ENCODE measurements at places on chromosomes 7 and 10. TPM values are rescaled to one million over a fixed set of nuclear protein-coding genes. Genes with fewer than 3 reads are reported as not detected.

The MUC3A gene
- total RNA-seq: 2.1 TPM

The OR2A12 gene
- 0.06 TPM for total RNA-seq

The FBXO24 gene
- total RNA-seq: 74.5 TPM

DNA sequence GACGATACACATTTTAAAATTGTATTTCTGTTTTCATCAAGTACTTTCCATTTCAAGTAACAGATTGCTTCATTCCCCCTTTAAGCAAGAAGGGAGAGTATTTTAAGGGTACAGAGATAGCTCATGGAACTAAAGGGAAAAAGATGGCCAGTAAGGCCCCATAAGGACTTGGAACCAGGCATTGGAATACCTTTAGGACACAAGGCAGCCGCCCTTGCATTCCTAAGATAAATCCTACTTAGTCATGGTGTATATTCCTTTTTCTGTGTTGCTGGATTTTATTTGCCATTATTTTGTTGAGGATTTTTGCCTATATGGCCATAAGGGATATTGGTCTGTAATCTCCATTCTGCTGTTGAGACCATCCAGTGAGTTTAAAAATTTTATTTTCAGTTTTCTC lies 49.2 kb downstream of the BTRC start:
- H3K27me3 ChIP-seq: no peaks in the 10 kb centered on the region
- no peaks in the 10 kb centered on the region for H3K36me3 ChIP-seq

DNA sequence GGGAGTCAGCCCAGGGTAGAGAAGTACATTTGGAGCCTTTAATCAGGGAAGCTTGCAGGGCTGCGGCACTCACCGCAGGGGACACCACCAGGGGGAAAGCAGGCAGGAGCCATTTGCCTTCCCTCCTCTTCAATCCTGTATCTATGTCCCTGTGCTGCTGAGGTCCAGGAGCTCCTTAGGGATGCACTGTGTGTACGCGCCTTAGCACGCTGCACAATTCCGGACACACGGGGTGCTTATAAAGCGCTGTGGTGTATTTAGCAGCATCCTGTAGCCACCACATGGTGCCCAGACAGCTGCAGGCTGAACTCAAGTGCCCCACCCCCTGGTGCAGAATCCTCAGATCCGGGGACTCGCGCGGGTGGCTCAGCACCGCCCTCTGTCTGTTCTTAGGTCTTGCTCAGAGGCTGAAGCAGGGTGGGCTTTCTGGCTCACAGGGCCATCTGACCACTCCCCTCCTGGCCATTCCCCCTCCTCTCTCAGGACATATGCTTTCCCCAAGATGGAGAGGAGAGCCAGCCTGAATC lies 421.4 kb downstream of the SDK1 start:
- no peaks in the 10 kb centered on the region for H3K27me3 ChIP-seq
- no peak overlapping the region for H3K27ac ChIP-seq
- peaks cover 16% of the 10 kb centered on the region for H3K4me1 ChIP-seq
- H3K36me3 ChIP-seq: no peaks in the 10 kb centered on the region
- no peak overlapping the region for H3K4me3 ChIP-seq

- H3K4me1 ChIP-seq: no peaks in the 10 kb centered on the region
- no peaks in the 10 kb centered on the region for H3K36me3 ChIP-seq
- H3K27ac ChIP-seq: no peak overlapping the region
- no peak overlapping the region for H3K4me3 ChIP-seq
- no peaks in the 10 kb centered on the region for H3K27me3 ChIP-seq
- DNase-seq: no peak
These were observed 322.9 kb downstream of the PTEN start for GRCh38 chr10:88186335-88186734.

Measured in testis (tissue), 5 donors.